CD4-positive, alpha-beta T cell treated with Interleukin-6 at 100 ng/mL for 8 hours (primary cell): ENCODE measurements at places on chromosomes 5 and 9.

DNA sequence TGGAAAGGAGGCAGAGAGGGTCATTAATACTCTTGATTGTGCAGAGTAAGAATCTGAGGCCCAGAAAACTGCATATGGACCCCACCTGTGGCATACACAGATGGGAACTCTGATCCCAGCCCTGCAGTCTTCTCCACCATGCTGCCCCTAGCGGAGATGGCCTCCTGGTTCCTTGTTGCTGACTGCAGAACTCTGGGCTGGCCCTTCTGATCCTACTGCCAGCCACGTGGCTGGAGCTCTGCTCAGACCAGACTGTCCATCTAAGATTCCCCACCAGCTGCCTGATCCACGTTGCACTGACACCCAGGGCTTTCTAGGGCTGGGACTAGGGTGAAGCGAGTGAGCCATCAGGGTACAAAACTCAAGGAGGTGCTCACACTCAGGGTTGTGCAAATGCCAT, 245.7 kb upstream of the NR4A3 start:
- DNase-seq, result no peak

DNA sequence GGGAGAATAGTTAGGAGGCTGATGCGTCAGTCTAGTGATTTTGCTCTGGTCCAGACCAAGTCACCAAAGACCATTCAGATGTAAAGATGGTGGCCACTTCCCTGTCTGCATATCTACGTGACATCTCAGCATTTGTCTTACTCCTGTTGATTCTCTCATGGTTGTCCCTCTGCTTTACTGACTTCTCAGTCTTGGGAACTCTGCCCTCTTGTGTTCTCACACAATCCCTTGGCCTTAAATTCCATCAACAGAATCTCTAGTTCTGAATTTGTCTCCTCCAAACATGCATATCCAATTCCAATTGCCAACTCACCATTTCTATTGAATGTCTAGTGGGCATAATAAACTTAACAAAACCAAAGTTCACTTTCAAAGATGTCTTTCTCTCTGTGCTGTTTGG, 147.8 kb downstream of the SLC24A2 start:
- DNase-seq, result no peak

DNA sequence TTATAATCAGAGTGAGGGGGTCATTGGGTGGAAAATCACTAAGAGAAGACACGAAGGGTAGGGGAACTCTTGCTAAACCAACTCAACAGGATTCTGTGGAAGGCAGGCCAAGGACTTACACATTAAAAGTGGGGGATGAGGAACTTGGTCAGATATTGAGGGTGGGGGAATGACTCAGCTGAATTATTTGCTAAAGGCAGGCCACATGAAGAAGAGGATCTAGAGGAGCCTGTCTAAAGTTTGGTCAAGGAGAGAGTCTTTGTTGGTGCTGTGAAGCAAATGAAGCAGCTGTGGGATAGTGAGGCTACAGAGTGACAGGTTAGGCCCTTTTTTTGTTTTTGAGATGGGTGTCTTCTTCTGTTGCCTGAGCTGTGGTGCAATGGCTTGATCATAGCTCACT, 63.9 kb upstream of the SPRY4 start:
- no peak for DNase-seq

GRCh38 chr5:35926389-35927051, 11.9 kb downstream of the CAPSL start:
- peak; percentile 71 for DNase-seq
